Occipital lobe (tissue), 3 donors: ENCODE measurements at places on chromosomes 6 and 20. TPM values are rescaled to one million over a fixed set of nuclear protein-coding genes. Genes with fewer than 3 reads are reported as not detected.

Gene FRK
- 0.31 TPM for total RNA-seq

Gene ENPP3
- total RNA-seq = 0.47 TPM

Gene RIPOR2
- total RNA-seq = 17.8 TPM

DNA sequence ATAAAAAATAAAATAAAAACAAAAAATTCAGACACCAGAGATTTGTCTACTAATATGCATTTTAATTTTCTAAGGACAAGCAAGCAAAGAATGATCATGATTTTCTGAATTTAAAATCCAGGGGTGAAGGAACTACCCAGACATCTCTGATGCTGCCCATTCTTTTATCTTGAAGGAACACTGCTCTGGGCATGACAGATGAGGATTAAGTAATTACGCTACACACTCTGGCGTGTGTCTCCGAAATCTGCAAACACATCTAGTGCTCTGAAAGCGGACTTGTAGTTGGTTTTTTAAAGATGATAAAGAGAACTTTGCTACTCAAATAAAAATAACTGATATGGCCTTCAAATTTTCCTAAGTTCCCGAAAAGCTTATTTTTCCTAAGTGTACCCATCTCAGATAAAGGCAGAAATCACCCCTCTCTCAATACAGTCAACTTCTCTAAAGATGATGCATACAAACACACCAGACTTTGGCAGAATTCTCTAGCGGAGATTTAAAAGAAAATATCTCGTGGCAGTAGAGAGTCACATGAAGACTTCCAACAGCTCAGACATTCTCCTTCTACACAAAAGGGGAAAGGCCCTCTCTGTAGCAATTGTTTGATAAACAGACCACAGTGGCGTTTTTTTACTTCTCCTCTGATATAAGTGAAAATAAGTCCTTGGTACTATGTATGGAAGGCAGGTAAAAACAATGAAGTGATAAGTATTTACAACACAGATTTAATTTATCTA lies 133.8 kb downstream of the BACH2 start:
- no peak for DNase-seq

DNA sequence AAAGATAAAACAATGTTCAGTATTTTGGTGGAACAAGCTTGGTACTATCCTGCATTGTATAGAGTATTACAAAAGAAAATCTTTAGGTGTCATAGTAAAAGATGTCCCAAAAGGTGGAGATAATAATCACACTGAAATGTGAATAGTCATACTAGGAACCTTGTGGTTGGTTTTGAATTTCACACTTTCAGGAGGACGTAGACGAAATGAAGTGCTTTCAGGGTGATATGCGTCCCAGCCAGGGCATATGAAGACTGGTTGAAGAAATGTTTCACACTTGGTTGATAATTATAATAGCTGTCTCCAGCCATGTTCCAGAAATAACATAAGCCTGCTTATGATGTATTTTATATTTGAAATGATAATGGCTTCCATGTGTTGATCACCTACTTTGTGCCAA lies 60.4 kb downstream of the SCAND1 start:
- DNase-seq = no peak

DNA sequence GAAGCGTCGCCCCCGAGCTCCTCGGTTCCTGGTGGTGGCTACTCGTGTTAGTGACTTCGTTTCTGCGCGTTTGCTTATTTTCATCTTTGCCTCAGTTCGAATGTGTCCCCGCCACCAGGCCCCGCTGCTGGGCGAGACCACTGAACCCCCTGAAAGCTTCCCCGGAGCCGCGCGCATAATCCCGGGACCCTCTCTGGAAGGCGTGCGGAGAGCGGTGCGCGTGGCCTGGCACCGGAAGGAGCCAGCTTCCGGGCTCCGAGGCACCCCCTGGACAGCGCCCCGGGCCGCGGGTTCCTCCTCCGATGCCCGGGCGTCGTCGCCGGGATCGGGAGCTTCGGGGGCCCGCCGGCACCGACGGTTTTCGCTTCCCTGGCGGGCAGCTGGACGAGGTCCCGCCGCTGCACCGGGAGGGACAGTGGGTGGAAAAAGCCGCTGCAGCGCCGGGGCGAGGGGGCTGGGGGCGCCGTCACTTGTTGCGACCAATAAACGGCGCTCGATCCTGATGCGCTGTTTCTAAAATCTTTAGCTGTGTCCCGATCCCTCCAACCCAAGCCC lies 643 bp upstream of the SLC35D3 start:
- no peak for DNase-seq

DNA sequence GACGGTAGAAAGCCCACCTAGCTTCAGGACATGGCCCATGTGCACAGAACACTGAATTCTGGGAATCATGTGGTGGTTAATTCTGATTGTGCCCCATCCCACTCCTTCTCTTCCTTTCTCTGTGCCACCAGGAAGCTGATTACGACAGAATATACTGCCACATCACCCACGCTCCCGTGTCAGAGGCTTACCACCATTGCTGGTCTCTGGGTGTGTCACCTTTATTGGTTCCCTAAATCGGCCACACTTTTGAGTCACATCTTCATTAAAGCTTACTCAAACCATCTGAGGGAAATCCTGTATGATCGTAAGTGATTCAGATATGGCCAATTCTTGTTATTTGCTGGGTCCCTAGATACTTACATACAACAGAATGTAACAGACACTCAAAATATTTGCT lies 3.1 kb downstream of the TRMT6 start:
- DNase-seq = no peak

DNA sequence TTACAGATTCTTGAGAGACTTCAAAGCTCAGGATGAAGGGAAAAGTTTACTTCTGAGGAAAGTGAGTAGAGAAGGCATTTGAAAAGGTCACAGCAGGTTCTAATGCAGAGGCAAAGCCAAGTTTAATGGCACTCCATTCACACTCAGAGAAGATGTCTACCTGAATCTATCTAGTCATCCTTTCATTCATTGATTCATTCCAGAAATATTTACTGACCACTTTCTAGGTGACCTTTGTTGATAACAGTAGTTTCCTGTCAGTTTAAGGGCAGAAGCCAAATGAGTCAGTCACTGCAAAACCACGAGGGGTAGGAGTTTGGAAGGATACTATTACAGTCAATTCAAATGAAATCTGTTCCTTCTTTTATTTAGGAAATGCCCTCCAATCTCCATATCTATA lies 30.8 kb downstream of the FBXO5 start:
- no peak for DNase-seq

DNA sequence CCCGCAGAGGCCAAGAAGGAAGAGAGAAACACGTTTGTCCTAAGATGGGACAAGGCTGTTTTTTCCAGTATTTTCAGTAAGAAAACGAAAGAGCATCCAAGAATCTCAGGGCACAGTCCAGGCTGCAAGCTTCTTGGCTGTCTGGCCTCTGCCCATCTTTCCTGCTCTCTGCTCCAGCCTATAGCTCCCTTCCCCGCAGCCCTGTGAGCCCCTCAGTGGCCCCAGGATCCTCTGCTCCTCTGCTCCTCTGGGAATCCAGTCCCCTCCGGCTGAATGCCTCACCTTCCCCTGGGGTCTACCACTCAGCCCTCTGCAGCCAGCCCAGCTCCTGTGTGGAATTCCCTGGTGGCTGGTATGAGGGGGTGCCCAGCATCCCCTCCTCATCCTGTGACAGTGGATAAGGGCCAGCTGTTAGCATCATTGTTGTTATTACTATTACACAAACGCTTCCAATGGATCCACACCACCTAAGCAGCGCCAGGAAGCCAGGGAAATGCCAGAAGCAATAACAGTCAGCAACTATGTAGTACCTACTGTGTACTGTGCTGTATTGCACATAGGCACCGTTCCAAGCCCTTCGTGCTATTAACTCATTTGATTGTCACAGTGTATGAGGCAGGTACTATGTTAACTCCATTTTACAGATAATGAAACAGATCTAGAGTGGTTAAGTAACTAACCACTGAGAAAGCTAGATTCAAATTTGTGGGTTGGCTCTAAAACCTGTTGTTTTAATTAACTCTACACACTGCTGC lies 60.3 kb upstream of the PTPN1 start:
- DNase-seq = no peak

GRCh38 chr6:5490501-5491069 lies 229.3 kb downstream of the FARS2 start:
- DNase-seq = no peak

DNA sequence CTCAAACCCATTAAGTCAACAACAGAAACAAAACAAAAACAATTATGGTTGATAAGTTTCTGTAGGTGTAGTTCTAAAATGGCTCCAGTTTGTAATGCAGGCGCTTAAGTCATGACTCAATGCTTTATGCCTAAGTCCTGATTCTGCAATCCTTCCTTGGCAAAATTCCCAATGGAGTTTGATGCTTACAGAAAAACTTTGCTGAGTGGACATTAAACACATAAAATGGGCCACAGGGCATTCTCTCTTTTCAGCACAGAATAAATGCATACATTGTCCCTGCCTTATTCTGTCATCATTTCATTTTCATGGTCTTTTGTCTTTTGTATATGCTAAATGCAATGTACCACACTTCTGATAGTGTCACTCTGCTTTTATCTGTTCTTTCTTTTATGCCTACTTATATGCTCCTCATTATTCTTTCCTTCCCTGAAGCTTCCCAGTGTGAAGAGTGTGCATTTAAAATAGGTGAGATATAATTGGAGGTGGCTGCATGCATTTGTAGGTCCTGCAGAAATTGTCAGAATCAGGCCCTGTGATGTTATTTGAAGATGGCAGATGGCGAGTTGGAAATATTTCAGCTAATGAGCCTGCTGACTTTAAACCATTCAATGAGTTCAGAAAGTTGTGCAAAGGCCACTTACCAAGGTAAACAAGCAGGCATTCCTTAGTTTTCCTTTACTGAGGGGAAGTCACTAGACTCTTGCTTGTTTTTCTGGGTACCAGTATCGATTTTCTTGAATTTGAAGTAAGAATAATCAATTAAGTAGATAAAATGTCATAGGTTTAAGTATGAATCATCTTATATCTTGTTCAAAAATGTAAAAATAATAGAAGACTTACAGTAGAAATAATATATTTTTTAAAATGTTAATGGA lies 313.1 kb downstream of the TRDN start:
- no peak for DNase-seq

DNA sequence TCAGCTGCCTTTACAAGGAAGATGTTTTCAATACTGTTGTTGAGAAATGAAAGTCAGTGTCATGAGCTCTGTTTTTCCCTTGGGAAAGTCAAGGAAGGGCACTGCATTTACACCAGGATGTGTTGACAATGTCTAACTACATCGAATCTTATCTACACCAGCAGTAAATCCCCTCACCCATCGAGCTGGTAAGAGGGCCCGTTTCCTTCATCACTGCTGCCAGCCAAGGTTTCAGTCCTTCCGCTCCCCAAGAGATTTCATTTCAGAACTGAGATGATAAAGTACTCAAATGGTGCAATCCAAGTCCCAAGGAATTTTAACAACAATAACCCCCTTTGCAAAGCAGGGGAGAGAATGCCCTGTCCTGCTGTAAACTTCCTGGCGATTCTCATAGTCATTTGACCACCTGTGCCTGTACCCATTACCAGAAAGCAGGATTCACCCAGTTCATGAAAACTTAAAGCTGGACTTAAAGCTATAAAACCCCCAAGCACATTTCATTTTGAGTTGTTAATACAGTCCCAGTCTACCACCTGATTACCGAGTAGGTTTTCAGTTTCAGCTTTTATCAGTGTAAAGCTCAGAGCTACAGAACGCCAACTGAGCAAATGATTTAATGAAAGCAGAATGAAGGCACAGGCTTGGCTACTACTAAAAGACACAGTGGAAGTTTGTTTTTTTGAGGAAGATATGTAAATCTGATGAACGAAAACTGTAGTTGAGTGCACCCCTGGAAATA lies 122.5 kb upstream of the TAB2 start:
- DNase-seq = no peak
